T-helper 17 cell (primary cell): ENCODE measurements at places on chromosomes 13 and 19. TPM values are rescaled to one million over a fixed set of nuclear protein-coding genes. Genes with fewer than 3 reads are reported as not detected.

GRCh38 chr13:81116461-81117282, 775.7 kb upstream of the SPRY2 start:
- no peak for DNase-seq
- H3K4me3 ChIP-seq = no peak overlapping the region
- no peaks in the 10 kb centered on the region for H3K36me3 ChIP-seq
- H3K27me3 ChIP-seq = no peaks in the 10 kb centered on the region
- no peak overlapping the region for H3K27ac ChIP-seq

GRCh38 chr13:23921451-23921888, 24.2 kb upstream of the C1QTNF9B start:
- no peaks in the 10 kb centered on the region for H3K36me3 ChIP-seq
- DNase-seq = no peak
- H3K4me3 ChIP-seq = no peak overlapping the region
- H3K4me1 ChIP-seq = peaks cover 2% of the 10 kb centered on the region

- no peak for DNase-seq
- no peaks in the 10 kb centered on the region for H3K27me3 ChIP-seq
- H3K36me3 ChIP-seq = peaks cover 2% of the 10 kb centered on the region
- peaks cover 7% of the 10 kb centered on the region for H3K4me1 ChIP-seq
Measured at GRCh38 chr13:113542751-113543424, 41.7 kb upstream of the TFDP1 start.

GRCh38 chr13:40208517-40208916, 457.9 kb downstream of the FOXO1 start:
- H3K4me3 ChIP-seq = no peak overlapping the region
- peaks cover 2% of the 10 kb centered on the region for H3K36me3 ChIP-seq
- no peak overlapping the region for H3K27ac ChIP-seq
- no peaks in the 10 kb centered on the region for H3K27me3 ChIP-seq
- peaks cover 43% of the 10 kb centered on the region for H3K4me1 ChIP-seq

DNA sequence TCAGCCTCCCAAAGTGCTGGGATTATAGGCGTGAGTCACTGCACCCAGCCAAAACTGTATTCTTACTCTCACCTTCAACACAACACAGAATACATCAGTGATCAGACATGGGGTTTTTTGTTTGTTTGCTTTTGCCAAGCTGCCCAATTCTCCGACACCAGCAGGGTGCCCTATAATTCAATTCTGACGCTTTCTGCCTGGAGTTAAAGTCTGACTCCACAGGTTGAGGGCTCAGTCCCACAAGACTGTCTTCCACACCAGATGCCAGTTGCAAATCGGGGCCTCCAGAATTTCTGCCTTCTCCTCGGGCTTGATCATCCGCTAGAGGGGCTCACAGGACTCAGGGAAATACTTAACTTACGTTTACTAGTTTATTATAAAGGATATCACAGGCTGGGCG, 22.1 kb downstream of the FBN3 start:
- peaks cover 23% of the 10 kb centered on the region for H3K27me3 ChIP-seq
- H3K27ac ChIP-seq = no peak overlapping the region
- DNase-seq = no peak

- no peaks in the 10 kb centered on the region for H3K4me1 ChIP-seq
- peaks cover 6% of the 10 kb centered on the region for H3K27me3 ChIP-seq
- H3K27ac ChIP-seq = no peak overlapping the region
- no peaks in the 10 kb centered on the region for H3K36me3 ChIP-seq
Measured at GRCh38 chr13:71325556-71325955, 541.4 kb downstream of the DACH1 start.

GRCh38 chr13:66714795-66715194, 515.3 kb downstream of the PCDH9 start:
- no peak overlapping the region for H3K27ac ChIP-seq
- DNase-seq = no peak

The PRSS57 gene
- not detected for total RNA-seq

The WASF3 gene
- total RNA-seq = not detected
